Esophagus muscularis mucosa (tissue), 4 donors: ENCODE measurements at places on chromosomes 3 and 15.
A peak's percentile ranks its signal among the peaks of the same experiment; 100 is the strongest.

DNA sequence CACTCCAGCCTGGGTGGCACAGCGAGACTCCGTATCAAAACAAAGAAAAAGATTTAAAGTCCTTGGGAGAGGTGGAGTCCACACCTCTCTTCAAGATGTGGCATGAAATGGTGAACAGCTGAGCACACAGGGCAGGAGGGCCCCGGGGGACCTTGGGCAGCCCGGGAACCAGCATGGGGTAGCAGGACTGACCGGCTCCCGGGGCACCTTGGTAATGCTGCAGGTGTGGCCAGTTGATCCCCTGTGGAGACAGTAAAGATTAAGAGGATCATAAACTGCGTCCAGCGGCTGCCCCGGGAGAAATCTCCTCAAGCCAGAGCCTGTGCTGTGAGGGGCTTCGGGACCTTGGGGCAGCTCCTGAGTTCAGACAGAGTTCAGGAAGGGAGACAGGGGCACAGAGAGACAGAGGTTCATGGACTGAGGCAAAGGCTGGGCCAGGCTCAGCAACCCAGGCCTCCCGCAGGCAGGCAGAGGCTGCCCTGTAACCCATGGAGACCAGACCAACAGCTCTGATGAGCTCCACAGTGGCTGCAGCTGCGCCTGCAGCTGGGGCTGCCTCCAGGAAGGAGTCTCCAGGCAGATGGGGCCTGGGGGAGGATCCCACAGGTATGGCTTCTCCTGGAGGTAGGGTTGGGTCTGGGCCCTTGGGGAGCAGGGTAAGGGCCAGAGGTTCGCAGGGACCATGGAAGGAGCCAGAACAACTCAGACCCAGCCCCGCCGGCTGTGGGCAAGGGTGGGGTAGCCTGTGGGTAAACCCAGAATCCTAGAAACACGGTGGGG, at the start of gene NR2E3:
NR2E3 (plus strand) TSS at position 299 of the 780 bp plus-strand sequence; CDS start at position 489, 190 bp downstream.
- no peaks in the 10 kb centered on the region for H3K4me1 ChIP-seq
- no peak for DNase-seq
- H3K27ac ChIP-seq = no peak within 1 kb of the TSS
- no peaks in the 10 kb centered on the region for H3K36me3 ChIP-seq

- DNase-seq = no peak
- H3K27ac ChIP-seq = no peak overlapping the region
- no peaks in the 10 kb centered on the region for H3K36me3 ChIP-seq
- no peak overlapping the region for H3K4me3 ChIP-seq
- no peaks in the 10 kb centered on the region for H3K4me1 ChIP-seq
These were observed 166.7 kb downstream of the RAP2B start for GRCh38 chr3:153328690-153329089.

DNA sequence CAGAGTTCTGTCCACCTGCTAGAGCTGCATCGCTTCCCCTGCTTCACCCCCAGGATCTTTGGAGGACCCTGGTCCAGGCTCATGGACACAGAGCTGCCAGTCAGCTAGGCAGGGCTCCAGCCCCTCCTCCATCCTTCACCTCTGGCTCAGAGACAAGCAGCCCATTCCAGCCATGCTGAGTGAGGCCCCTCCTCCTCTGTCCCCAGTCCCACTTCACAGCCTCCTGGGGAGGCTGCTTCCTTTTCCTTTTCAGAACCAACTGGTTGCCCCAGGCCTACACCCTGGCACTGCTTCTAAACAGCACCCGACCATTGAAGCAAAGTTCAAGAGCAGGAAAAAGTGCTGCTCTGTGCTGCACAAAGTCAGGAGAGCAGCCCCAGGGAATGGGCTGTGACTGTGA, 22.2 kb downstream of the IQSEC1 start:
- H3K4me3 ChIP-seq = no peak overlapping the region
- DNase-seq = no peak
- no peaks in the 10 kb centered on the region for H3K36me3 ChIP-seq
- H3K27me3 ChIP-seq = no peaks in the 10 kb centered on the region

DNA sequence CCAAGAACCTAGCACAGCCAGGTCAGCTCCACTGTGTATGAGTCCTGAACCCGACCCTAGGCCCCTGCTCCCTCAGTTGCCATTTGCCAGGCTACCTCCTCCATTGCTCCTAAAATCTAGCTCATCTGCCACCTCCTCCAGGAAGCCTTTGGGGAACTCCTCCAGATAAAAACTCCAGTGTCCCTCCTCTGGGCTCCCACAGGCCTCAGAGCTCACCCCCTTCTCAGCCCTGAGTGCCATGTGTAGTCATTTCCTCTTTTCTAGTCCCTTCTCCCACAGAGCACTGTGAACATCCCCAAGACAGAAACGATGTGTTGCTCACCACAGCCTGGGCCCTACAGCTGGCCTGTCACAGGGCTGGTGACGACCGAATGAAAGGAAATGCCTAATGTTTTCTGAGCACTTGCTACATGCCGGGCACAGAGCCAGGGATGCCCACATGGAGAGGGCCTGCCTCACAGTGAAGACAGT, 61.0 kb downstream of the IQSEC1 start:
- peak overlapping the region; percentile 19 for H3K27ac ChIP-seq
- DNase-seq = no peak
- no peak overlapping the region for H3K4me3 ChIP-seq
- peaks cover 14% of the 10 kb centered on the region for H3K4me1 ChIP-seq
- H3K36me3 ChIP-seq = no peaks in the 10 kb centered on the region
